ENCODE measurements at places on chromosomes 12 and 14. TPM values are rescaled to one million over a fixed set of nuclear protein-coding genes. Genes with fewer than 3 reads are reported as not detected.

DNA sequence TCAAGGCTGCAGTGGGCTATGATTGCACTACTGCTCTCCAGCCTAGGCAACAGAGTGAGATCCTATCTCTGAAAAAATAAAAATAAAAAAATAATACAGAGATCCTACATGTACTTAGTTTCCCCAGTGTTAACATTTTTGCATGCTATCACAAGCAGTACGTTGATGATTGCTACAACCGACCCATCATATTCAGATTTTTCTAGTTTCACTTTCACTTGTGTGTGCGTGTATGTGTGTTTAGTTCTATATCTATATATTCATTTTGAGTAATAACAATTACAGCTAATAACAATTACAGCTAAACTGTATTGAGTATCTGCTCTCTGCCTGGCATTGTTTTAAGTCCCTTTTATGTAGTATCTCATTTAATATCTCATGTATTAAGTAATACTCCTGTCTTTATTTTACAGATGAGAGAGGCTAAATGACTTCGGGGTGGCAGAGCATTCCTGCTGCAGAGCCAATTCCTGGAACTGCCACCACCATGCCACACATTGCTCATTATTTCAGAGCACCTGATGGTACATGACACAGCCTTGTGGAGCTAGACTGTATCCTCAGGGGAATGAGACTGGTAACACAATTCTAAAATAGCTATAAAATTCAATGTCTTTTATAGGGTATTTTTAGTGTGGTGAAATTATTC is 153.1 kb downstream of the BCAT1 start:
- no peaks in the 10 kb centered on the region for H3K36me3 ChIP-seq
- no peak overlapping the region for H3K4me3 ChIP-seq
- H3K4me1 ChIP-seq: no peaks in the 10 kb centered on the region

- DNase-seq: no peak
- H3K27ac ChIP-seq: no peak overlapping the region
- H3K4me3 ChIP-seq: no peak overlapping the region
- H3K27me3 ChIP-seq: no peaks in the 10 kb centered on the region
These were observed 182.5 kb downstream of the GXYLT1 start for GRCh38 chr12:41962171-41962572.

Gene DDN
- 0.43 TPM for polyA plus RNA-seq

- peaks cover 61% of the 10 kb centered on the region for H3K4me1 ChIP-seq
- no peak for DNase-seq
- no peaks in the 10 kb centered on the region for H3K36me3 ChIP-seq
- H3K4me3 ChIP-seq: no peak overlapping the region
These were observed 347.3 kb downstream of the RAD51B start for GRCh38 chr14:68166731-68167382.

DNA sequence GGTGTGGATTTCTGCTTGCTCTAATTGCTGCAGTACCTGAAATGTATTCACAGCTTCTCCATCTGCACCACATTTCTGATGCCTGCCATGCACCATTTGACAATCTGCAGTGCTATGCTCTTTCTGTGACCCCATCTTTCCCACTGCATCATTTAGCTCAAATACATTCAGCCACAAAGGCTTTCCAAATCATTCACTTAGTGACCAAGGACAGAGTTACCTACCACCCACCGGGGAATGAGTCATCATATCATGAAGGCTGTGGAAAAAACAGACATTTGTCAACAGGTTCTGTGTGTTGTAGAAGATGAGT is 465.5 kb upstream of the ATP2B1 start:
- H3K4me1 ChIP-seq: no peaks in the 10 kb centered on the region
- no peak for DNase-seq
- H3K27ac ChIP-seq: no peak overlapping the region

GRCh38 chr14:96626121-96626768 is 124.1 kb downstream of the PAPOLA start:
- no peaks in the 10 kb centered on the region for H3K4me1 ChIP-seq
- peaks cover 16% of the 10 kb centered on the region for H3K27me3 ChIP-seq
- no peak overlapping the region for H3K4me3 ChIP-seq

DNA sequence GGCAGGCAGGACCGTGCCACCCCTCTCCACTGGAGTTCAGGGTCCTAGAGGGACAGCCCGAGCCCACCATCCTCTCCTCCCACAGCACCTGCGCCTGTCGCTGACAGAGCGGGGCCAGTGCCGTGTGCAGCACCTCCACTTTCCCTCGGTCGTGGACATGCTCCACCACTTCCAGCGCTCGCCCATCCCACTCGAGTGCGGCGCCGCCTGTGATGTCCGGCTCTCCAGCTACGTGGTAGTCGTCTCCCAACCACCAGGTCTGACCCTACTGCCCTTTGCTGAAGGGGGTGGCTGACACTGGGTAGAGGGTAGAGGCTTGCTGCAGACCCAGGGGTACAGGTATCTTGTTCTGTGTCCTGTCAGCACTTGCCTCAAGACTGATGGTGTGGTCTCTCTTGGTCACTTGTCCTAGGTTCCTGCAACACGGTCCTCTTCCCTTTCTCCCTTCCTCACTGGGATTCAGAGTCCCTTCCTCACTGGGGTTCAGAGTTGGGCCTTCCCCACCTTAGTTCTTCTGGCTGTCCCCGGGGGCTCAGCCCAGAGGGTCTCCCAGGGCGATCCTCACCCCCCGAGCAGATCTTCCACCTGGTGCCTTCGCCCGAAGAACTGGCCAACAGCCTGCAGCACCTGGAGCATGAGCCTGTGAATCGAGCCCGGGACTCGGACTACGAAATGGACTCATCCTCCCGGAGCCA is 42.0 kb downstream of the SH2B3 start:
- peaks cover 81% of the 10 kb centered on the region for H3K36me3 ChIP-seq
- H3K4me1 ChIP-seq: peaks cover 17% of the 10 kb centered on the region
- no peak overlapping the region for H3K4me3 ChIP-seq
- no peak for DNase-seq
- no peaks in the 10 kb centered on the region for H3K27me3 ChIP-seq

- no peaks in the 10 kb centered on the region for H3K36me3 ChIP-seq
- H3K4me3 ChIP-seq: no peak overlapping the region
- DNase-seq: no peak
- H3K27me3 ChIP-seq: no peaks in the 10 kb centered on the region
- no peaks in the 10 kb centered on the region for H3K4me1 ChIP-seq
These were observed 298.0 kb downstream of the PPFIA2 start for GRCh38 chr12:81461163-81461562.

Gene HOXC11
- polyA plus RNA-seq: 0.18 TPM

- peaks cover 7% of the 10 kb centered on the region for H3K4me1 ChIP-seq
- DNase-seq: peak; percentile 40
- peak overlapping the region; percentile 60 for H3K4me3 ChIP-seq
These were observed 752 bp downstream of the DACT1 start for GRCh38 chr14:58638231-58639197.

DNA sequence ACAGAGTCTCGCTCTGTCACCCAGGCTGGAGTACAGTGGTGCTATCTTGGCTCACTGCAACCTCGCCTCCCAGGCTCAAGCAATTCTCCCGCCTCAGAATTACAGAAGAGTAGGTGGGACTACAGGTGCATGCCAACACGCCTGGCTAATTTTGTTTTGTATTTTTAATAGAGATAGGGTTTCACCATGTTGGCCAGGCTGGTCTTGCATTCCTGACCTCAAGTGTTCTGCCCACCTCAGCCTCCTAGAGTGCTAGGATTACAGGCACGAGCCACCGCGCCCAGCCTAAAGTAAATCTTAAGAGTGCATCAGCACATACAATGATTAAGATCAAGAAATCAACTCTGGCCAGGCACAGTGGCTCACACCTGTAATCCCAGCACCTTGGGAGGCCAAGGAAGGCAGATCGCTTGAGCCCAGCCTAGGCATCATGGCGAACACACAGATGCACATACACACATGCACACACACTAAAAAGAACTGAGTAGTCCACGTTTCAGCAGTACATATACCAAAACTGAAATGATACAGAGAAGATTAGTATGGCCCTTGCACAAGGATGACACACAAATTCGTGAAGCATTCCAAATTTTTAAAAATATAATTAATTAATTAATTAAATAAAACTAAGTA is 65.0 kb downstream of the HECTD1 start:
- H3K36me3 ChIP-seq: peaks cover 64% of the 10 kb centered on the region
- no peaks in the 10 kb centered on the region for H3K27me3 ChIP-seq
- no peak overlapping the region for H3K27ac ChIP-seq
- no peak overlapping the region for H3K4me3 ChIP-seq

- peaks cover 3% of the 10 kb centered on the region for H3K4me1 ChIP-seq
- no peak overlapping the region for H3K27ac ChIP-seq
- no peak for DNase-seq
- H3K36me3 ChIP-seq: no peaks in the 10 kb centered on the region
- no peak overlapping the region for H3K4me3 ChIP-seq
These were observed 5.3 kb upstream of the PGF start for GRCh38 chr14:74960736-74961135.

Data from large intestine (tissue), 12 donors.